Activated naive CD8-positive, alpha-beta T cell treated with anti-CD3 and anti-CD28 coated beads, Interleukin-2, amount 50 U/mL, for 16 hours (primary cell): ENCODE measurements at places on chromosomes 13 and 19.

GRCh38 chr13:63085851-63086250 lies 1670.2 kb upstream of the PCDH20 start:
- no peak for DNase-seq

DNA sequence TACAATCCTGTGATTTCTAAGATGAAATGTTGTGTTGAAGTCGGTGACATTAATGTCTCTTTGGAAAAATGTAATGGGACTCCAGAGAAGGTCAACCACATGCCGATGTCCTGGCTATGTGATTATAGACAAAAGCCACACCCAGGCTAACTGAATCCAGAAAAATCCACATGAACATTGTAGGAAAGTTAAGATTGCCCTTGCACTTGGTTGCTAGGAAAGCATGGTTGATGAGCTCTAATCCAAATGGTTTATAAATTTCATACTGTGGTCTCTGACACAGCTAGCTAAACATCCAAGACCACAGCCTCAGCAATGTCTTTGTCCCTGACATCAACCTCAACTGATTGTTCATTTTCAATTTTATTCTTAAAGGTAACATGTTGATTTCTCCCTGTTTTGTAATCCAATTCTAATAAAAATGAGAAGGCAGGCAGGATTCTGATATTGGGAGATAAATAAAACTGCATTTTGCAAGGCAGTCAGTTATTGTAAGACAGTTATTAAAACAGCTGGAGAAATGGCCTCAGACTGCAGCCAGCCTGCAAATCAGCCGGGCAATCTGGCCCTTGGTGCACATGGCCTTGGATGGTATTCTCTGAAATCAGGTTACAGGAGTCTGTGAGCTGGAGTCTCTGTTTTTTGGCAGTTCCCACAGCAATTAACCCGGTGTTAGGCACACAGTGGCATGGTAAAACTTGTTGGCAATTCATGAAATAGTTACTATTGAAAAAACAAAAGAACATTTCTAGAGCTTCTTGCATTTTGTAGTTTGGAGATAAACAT lies 93.9 kb downstream of the STARD13 start:
- DNase-seq, result no peak

- no peak for DNase-seq
Observed at GRCh38 chr13:83722443-83722842, 159.8 kb downstream of the SLITRK1 start.

GRCh38 chr13:67635754-67636153 lies 405.6 kb upstream of the PCDH9 start:
- no peak for DNase-seq

GRCh38 chr19:23978068-23978467 lies 63.4 kb downstream of the ZNF726 start:
- DNase-seq, result no peak

GRCh38 chr13:84249463-84249862 lies 367.2 kb upstream of the SLITRK1 start:
- DNase-seq, result no peak

DNA sequence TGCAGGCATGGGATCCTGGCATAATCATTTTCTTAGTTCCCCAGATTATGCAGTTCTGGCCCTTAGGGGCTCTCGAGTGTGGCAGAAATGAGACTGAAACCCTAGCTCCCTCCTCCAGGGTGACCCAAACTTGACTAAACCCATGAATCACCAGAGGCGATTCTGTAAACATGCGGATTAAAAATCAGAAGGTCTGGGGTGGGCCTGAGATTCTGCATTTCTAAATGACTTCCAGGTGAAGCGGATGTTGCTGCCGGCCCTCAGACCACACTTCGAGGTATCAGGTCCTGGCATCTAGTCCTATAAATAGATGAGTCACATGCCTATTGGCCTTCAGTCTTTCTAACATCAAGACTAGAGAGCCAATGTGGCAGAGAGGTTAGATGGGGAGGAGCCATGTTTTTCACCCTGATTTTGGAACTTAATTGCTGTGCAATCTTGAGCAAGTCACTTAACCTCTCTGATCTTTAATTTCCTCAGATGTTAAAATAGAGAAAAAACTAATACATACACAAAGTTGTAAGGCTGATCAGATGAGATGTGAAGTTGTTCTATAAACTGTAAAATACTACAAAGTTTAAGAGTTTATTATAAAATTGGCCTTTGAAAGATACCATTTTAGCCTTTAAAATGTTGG lies 431.2 kb downstream of the FOXO1 start:
- no peak for DNase-seq

GRCh38 chr19:49856574-49857021 lies 5.6 kb downstream of the PTOV1 start:
- DNase-seq, result no peak

- no peak for DNase-seq
Observed at GRCh38 chr19:10432736-10433130, 12.4 kb downstream of the PDE4A start.

- DNase-seq, result no peak
Observed at GRCh38 chr13:48662226-48662625, 8.5 kb downstream of the CYSLTR2 start.

GRCh38 chr13:30983431-30983830 lies 51.0 kb downstream of the TEX26 start:
- no peak for DNase-seq

DNA sequence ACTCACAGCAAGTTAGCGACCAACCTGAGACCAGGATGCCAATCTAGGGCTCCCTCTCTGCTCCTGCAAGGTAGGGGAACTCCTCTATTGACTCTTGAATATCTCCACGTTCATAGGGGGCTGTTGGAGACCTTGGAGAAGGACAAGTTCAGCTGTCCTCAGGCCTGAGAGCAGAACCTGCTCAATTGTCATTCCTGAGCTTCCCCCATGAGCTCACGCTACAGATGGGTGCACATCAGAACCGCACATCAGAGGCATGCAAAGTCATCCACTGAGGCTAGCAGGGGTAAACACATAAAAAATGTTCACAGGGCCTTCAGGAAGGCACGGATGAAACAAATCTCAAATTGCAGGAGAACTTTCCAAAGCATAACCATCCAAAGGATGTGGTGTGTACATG lies 168.8 kb upstream of the ZNF507 start:
- no peak for DNase-seq

GRCh38 chr13:99322297-99323103 lies 15.3 kb upstream of the GPR183 start:
- DNase-seq, result no peak

DNA sequence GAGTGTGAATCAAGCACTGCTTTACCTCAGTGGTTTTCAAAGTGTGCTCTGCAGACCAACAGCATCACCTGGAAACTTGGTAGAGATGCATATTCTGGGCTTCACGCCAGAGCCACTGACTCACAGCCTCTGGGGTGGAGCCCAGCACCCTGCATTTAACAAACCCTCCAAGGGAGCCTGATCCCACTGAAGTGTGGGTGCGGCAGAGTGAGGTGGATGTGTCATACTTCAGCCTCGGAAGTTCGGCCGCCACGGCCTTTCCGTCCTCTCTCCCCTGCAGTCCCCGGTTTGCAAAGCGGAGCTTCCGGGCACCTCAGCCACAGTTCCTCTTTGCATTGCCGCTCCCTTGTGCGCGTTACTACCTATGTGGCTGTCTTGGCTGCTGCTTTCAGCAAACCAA lies 33.3 kb upstream of the MICU2 start:
- no peak for DNase-seq

GRCh38 chr19:8404391-8405151 lies 8.5 kb upstream of the MARCHF2 start:
- no peak for DNase-seq

DNA sequence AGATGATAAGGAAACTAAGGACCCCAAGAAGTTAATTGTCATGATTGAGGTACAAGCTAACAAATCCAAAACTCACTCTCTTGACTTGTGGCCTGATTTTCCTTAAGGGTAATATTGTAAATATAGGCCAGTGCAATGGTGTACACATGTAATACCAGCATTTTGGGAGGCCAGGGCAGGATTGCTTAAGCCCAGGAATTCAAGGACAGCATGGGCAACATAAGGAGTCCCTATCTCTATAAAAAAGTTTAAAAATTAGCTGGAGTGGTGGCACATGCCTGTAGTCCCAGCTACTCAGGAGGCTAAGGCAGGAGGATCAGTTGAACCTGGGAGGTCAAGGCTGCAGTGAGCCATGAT lies 28.7 kb upstream of the GARRE1 start:
- no peak for DNase-seq

- no peak for DNase-seq
Observed at GRCh38 chr19:38893341-38893771, 6.1 kb downstream of the SIRT2 start.

DNA sequence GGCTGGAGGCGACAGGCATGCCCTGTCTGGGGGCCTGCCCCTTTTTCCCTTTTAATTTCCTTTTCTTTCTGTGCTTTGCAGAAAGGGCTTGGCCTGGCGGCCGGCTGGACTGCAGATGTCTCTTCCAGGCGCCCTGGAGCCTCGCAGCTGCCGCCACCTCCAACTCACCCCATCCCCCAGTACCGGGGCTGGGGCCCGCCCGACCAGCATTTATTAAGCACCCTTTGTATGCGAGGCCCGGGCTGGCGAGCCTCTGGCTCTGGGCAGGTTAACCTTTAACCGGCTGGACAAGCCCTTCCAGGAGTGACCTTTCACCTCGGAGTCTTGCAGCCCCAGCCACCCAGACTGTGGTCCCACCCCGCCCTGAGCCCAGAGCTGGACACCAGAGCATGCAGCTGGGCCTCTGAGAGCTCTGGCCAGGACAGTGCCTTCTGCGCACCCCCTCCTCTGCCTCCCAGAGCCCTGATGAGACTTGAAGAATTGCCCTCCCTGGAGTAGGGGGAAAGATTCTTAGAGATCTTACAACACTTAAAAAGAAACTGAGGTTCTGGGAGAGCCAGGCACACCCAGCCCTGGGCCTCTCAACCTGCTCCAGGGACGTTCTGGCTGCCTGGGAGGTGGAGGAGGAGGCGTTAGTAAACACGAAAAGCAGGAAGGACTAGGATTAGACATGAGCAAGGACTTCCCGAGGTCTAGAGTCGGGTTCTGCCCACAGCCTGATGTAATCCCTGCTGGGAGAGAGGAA lies 1.1 kb upstream of the NR2F6 start:
- DNase-seq, result no peak

DNA sequence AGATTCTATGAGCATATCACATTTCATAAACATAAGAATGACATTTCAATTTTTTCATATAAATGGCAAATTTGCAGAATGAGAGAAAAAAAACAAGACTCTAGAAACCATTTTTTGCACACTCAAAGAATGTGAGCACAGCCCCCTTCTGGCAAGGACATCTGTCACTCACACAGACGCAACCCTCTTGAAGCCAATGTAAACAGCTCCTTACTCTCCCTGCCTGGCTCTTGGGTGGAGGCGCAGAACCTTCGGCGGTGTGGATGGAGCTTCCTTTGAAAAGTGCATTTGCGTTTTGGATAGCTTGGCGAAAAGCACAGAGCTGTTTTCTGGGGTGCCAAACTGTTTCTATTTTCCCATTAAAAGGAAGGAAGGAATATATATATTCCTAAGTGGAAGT lies 367.6 kb upstream of the TSHZ3 start:
- DNase-seq, result no peak

- no peak for DNase-seq
Observed at GRCh38 chr19:408441-408901, 476 bp downstream of the C2CD4C start.

DNA sequence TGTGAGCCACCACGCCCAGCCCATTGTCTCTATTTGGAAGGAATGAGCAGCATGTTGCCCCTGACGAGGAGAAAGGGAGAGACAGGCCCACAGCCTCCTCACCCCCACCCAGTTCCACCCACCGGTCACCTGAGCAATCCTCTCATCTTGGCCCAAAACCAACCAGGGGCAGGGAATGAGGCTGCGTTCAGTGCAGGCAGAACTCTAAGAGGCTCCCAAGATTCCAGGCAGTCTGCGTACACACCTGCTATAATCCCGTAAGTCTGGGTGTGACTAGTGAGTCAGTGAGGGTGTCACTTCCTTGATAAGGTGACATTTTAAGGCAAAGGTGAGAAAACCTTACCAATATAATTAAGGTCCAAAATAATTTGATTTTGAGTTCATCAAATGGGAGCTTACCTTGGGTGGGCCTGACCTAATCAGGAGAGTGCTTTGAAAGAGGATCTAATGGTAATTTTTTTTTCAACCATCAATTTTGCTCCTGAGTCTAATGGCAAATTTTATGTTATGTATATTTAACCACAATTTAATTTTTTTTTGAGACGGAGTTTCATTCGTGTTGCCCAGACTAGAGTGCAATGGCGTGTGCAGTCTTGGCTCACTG lies 26.9 kb upstream of the KLF2 start:
- DNase-seq, result no peak

DNA sequence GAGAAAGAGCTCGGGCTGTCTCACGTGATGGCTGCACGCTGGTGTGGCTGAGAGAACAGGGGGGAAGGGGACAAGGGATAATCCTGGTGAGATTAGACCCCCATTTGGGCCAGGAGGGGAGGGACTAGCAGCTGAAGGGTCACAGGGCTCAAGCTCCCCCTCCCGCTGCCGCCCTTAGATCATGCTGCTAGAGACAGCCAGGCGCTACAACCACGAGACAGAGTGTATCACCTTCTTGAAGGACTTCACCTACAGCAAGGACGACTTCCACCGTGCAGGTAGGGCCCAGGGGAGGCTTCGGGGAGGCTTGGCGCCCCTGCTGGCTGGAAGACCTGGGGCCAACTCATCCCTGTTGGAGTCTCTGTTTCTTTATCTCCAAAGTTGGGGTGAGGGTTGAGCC lies 3.3 kb downstream of the NR1H2 start:
- DNase-seq, result no peak

GRCh38 chr19:6767357-6768235 lies at the start of gene SH2D3A:
TSS of gene SH2D3A (minus strand) at chr19:6767435. CDS start at chr19:6763748, 3,687 bp downstream.
- peak; percentile 88 for DNase-seq

GRCh38 chr13:47999973-48000372 lies 1.1 kb downstream of the SUCLA2 start:
- DNase-seq, result no peak

DNA sequence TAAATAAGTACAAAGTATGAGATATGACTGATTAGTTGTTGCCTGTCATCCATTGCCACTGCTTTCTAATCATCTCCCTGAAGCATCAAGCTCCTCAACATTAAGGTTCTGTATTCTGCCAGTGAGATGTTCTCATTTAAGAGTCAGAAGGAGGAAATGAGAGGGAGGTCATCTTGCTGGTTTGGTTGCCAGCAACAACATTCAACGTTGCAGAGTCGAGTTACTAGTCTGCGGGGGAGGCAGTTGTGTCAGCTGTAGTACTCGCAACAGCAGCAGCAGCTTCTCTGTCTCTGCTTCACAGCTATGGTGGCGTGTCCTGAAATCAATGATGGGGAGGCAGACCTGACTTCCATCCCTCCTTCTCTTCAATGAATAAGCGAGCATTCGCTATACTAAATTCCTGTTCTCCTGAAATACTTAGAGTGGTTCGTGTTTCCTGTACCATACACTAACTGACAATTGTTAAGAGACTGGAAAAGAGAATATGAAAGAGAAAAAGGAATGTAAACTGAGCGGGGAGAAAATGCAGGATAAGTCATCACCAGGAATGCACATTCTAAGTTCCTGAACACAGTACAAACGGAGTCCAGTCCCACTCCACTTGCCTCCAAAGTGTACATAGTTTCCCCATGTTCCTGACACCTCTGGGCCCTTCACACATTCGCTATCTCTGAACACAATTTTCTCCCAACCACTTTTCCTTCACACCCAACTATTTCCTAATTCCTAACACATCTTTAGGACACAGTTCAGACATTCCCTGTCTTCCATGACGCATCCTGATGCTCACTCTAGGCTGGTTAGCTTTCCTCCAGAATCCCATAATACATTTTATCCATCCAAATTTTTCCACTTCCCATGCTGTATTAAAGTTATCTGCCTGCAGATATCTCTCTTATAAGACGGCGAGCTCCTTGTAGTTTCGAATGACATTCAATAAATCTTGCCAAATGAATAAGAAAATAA lies 263.0 kb downstream of the KLF12 start:
- no peak for DNase-seq

- DNase-seq, result no peak
Observed at GRCh38 chr13:43061496-43062280, 38.3 kb downstream of the DNAJC15 start.
